ENCODE measurements at places on chromosomes 1 and 21. TPM values are rescaled to one million over a fixed set of nuclear protein-coding genes. Genes with fewer than 3 reads are reported as not detected.

The HSD3B2 gene
- not detected for total RNA-seq

The NUAK2 gene
- 21.9 TPM for total RNA-seq

The TCHH gene
- total RNA-seq = under 0.01 TPM

The SPATC1L gene
- 2.4 TPM for total RNA-seq

The FMN2 gene
- total RNA-seq = 0.21 TPM

The DHRS3 gene
- 69.3 TPM for total RNA-seq

The SIM2 gene
- total RNA-seq = 0.96 TPM

The EDN2 gene
- 14.5 TPM for total RNA-seq

The GJB5 gene
- 65.4 TPM for total RNA-seq

The BSND gene
- total RNA-seq = not detected

The OR2L2 gene
- under 0.01 TPM for total RNA-seq

The CLCN6 gene
- total RNA-seq = 3.6 TPM

The UBAP2L gene
- 21.3 TPM for total RNA-seq

The TTC24 gene
- not detected for total RNA-seq

The IPO13 gene
- total RNA-seq = 30.6 TPM

The STRIP1 gene
- total RNA-seq = 35.6 TPM

The MSH4 gene
- 0.21 TPM for total RNA-seq

The SYT14 gene
- total RNA-seq = 1.7 TPM

The CPTP gene
- 23.1 TPM for total RNA-seq

The CNKSR1 gene
- total RNA-seq = 23.9 TPM

The GLIS1 gene
- total RNA-seq = 0.24 TPM

The CLEC20A gene
- not detected for total RNA-seq

The RUNX3 gene
- total RNA-seq = 0.85 TPM

The GJA9 gene
- 0.24 TPM for total RNA-seq

The PTCH2 gene
- total RNA-seq = not detected

The ATXN7L2 gene
- 0.96 TPM for total RNA-seq

The MT1HL1 gene
- total RNA-seq = not detected

The ILDR2 gene
- total RNA-seq = 3.1 TPM

The SPATA21 gene
- not detected for total RNA-seq

The HHAT gene
- total RNA-seq = 7.7 TPM
